ENCODE measurements at places on chromosomes 12 and 14.

- DNase-seq: peak; percentile 29
Observed at GRCh38 chr12:131950182-131950913, 606 bp downstream of the EP400 start.

DNA sequence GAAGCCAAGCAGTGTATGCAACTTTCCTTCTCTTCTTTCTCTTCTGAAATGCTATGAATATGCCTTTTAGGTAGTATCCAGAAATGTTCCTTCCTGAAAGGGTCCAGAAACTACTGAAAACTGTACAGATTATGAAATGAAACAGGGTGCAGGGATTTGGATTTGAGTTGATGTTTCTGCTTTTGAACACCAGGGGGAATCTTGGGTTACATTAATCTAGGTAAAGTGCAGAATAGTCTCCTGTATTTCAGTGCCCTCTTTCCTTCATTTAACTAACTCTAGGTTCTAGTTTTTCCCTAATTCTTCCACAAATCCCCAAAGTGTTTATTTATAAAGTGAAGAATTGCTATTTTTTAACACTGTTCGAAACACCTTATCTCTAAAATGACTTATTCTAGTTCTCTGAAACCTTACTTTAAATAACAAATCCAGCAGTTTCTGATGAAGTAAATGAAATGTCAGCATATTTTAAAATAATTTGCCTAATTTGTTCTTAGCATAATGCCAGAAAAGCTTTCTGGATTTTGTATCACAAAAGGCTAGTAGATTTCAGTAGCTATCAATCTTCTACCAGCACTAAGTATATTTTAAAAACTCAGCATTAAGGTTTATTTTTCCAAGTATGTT lies 111.9 kb downstream of the LRRK2 start:
- DNase-seq: no peak

DNA sequence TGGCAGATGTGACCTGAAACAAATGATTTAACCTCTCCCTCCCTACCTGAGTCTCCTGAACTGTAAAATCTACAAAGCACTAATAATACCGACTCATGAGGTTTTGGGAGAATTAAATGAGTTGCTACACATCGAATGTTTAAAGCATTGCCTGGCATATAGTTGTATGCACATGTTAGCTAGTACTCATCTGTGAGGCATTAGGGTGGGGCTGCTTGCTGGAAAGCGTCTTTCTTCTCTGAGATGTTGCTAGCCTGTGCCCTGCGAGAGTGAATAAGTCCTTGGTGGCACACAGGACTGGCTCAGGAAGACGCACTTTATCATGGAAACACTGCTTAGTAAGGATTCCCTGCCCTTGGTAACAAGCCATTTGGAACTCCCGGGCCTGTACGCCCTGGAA lies 6.1 kb downstream of the RAPGEF3 start:
- DNase-seq: no peak

DNA sequence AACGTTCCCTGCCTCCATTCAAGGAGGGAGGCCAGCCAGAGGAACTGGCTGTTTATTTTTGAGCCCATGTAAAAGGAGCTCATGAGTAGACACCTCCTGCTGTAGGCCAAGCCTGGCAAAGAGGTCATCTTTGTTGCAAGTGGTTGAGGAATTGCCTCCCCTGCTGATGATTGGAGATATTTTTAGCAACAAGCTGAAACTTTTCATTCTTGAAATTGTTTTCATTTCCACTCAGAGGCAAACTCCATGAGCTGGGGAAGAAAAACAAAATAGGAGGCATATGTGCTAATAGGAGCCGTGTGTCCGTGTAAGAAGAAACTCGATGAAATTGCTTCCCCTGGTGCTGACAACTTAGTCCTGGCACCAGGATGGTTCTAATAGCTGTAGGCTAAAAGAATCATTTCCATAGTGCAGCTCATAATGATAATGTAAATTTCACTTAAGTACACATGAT lies 440.1 kb upstream of the FAR2 start:
- no peak for DNase-seq

- DNase-seq: no peak
Observed at GRCh38 chr12:115103884-115104883, 420.2 kb upstream of the TBX3 start.

DNA sequence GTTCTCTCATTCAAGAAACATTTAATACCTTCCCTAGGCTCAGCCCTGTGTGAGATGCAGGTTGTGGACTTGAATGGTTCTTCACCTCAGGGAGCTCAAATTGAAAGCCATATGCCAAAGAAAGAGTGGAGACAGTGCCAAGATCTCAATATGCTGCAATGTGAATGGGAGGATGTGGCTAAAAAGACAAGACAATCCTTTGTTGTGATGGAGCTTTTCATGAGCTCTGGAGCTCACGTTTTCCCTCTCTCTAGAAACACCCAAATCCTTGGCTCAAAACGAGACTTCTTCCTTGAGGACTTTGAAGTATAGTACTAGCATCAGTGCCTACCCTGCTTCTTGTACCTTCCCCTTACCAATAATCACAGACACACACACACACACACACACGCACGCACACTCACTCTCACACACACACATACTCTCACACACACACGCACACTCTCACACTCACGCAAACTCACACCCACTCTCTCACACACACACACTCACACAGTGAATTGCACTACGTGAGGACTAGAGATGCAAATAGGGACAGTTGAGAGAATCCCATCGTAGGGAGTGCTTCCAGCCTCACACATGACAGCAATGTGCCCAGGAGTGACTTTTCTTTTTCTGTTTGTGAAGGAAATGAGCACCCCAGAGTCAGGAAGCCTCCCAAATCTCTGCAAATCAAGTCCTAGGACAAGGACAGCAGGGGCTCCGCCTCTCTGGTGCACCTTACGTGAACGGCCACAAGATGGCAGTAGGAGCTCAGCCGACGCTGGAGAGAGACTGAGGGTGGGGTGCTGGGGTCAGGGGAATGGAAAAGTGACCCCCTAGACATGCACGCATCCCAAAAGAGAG lies 231.4 kb downstream of the PCNX1 start:
- no peak for DNase-seq
